Myocyte (in vitro differentiated cells): ENCODE measurements at places on chromosomes 4 and X. TPM values are rescaled to one million over a fixed set of nuclear protein-coding genes. Genes with fewer than 3 reads are reported as not detected.

The ERCC6L gene
- not detected in 2 replicates for total RNA-seq

The SCFD2 gene
- total RNA-seq = 20.6 and 21.7 TPM in 2 replicates

The RNF128 gene
- total RNA-seq = 0.53 and 1.4 TPM in 2 replicates

The FRG2 gene
- total RNA-seq = not detected in 2 replicates

The AIFM1 gene
- 22.7 and 23.5 TPM in 2 replicates for total RNA-seq

The ZDHHC15 gene
- total RNA-seq = 0.99 and 2.0 TPM in 2 replicates

The CFI gene
- 1.4 and 1.5 TPM in 2 replicates for total RNA-seq

The MAGEE1 gene
- total RNA-seq = 0.91 and 1.6 TPM in 2 replicates

The MAGEB1 gene
- not detected in 2 replicates for total RNA-seq

The GAGE12E gene
- not detected in 2 replicates for total RNA-seq
